NCI-H345 (cell line): ENCODE measurements at places on chromosomes 1 and 21.

GRCh38 chr1:63327417-63328054 lies 5.2 kb downstream of the FOXD3 start:
- peak; percentile 50 for DNase-seq

DNA sequence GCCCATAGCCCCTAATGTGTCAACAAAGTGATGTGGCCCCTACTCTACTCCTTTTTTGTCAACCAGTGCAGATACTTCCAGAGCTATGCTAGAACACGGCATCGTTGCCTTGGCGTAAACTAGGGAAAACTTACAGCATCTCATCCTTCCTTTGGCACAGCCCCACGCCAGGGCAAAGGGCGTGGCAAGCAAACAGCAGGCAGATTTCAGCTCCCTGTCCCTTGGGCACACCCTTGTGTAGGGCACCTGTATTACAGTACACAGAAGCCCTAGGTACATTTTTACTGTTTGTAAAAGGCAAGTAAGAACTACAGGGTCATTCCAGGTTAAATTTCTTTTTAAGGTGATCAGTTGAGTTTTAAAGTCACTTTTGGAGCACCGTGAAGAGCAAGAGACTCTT lies 29.3 kb downstream of the PRDX6 start:
- DNase-seq = no peak

- no peak for DNase-seq
These were observed 502.3 kb downstream of the NUF2 start for GRCh38 chr1:163824006-163824405.

GRCh38 chr1:220787069-220787619 lies 431 bp downstream of the MTARC1 start:
- DNase-seq = peak; percentile 70

DNA sequence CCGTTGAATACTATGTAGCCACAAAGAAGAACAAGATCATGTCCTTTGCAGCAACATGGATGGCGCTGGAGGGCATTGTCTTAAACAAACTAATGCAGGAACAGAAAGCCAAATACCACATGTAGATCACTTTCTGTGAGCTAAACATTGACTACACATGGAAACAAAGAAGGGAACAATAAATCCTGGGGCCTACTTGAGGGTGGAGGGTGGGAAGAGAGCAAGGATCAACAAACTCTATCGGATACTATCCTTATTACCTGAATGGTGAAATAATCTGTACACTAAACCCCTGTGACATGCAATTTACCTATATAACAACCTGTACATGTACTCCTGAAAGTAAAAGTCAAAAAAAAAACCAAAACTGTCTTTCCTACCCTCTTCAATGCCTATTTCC lies 40.8 kb upstream of the CD55 start:
- DNase-seq = no peak

DNA sequence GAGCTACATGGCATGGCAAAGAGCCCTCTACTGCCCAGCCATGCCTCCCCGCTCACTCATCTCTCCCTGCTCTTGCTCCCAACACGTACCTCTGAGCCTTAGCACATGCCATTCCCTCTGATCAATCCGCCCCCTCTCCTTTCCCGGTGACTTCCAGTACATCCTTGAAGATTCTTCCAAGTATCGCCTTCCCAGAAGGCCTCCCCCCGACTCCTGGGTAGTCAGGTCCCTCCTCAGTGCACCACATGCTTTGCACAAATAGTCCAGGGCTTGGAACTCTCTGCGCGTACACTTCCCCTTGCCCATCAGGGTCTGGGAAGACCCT lies 77.0 kb upstream of the IFFO2 start:
- no peak for DNase-seq
